Activated CD8-positive, alpha-beta memory T cell treated with anti-CD3 and anti-CD28 coated beads for 48 hours (primary cell): ENCODE measurements at places on chromosomes 2 and 18.

DNA sequence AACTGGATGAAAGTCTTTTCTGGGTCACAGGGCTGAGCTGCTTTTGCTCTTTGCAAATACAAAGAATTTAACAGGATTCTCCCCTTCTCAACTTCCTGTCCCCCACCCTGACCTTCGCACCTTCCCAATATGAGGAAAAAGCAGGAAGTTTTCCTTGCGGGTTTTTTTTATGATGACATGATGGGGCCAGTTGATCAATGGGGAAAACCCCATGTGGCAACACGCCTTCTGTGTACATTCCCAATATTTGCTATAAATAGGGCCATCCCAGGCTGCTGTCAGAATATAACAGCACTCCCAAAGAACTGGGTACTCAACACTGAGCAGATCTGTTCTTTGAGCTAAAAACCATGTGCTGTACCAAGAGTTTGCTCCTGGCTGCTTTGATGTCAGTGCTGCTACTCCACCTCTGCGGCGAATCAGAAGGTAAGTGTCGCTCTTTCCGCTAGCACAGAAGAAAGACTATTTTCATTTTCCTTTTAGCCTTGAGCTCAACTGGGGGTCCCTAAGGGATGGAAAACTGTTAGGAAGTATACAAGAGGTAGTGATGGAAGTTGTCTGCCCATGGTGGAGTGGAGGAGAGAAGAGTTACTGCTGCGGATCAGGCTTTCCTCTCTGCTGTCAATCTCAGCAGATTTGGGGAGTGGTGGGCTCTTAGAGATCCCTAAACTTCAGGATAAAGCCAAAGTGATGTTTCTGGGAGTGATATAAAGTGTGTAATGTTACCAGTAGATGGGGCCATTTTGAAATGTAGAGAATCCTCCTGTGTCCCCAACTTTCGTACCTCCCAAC lies at the start of gene CCL20:
Gene CCL20, plus strand, starts transcription at position 281 of the 792 bp plus-strand sequence. Its CDS starts 70 bp downstream, at position 351.
- no peak for DNase-seq

GRCh38 chr18:3715231-3716080 lies 265.5 kb downstream of the TGIF1 start:
- no peak for DNase-seq

DNA sequence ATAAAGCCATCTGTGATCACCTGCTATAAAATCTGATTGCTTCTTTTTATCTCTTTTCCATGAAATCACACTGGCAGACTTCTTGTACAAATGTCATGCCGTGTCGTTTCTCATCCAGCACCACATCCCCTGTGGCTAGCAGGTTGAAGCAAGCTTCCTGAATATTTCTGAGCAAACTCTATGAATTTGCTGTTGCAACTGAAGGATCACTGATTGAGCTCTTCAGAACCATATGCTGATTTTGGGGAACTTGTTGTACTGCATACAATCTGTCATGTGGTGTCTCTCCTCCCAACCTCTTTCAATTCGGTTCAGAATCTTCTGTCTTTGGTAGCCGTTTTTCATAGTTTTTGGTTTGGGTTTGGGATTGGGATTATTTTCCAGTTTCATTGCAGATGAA lies 57.7 kb upstream of the RBMS1 start:
- DNase-seq, result no peak

DNA sequence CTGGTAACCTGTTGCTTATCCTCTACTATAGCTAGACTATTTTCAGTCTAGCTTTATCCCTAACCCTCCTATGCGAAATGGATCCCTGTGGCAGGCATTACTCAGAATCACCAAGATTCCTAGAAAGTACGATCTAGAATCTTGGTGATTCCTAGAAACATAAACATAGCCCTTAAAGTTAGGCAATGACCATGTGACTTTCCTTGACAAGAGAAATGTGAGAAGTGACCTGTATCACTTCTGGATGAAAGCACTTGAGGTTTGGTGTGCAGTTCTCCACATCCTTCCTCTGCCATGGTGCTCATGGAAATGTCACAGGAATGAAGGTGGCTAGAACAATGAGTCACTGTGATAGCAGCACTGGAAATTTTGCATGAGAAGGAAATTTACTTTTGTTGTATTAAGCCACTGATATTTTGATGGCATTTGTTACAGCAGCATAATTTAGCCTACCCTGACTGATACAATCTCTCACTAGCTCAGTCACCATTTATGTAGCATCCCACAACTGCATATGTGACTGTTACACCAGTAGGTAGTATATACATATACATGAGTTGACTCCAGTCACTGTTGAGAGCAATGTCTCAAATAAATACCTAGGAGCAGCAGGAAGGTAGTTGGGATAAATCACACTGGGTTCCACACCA lies 68.3 kb upstream of the MAPRE2 start:
- DNase-seq, result no peak

GRCh38 chr2:108927936-108928659 lies 60.9 kb downstream of the EDAR start:
- no peak for DNase-seq

DNA sequence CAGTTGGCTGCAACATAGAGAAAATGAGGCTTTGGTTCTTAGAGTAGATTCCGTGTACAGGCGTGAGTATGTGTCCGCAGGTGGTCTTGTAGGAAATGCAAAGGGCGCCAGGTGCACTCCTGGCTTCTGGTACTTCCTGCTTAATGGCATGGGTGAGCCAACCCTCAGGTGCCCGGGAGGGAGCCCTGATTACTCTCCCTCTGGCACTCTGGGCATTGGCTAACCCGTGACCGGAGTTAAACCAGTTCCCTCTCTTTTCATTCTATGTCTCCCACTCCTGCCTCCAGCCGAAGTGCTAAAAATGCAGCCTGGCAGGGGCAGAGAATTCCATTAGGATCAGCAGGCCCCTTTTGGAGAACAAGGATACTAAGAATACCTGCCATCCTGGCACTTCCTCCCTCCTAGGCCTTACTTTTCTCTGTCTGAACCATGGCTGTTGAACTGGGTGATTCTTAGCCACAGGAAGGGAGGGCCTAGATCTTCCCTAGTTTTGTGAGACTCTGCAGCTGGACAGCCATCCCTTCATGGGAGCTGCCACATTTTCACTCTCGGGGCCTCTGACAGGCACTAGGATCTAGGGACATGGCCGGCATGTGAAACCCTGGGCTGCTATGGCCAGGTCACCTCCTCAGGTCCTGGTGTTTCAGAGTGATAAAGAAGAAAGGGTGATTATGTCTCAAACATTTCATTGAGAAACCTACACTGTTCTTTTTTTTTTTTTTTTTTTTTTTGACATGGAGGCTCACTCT lies 6.5 kb downstream of the MERTK start:
- no peak for DNase-seq

- no peak for DNase-seq
Measured at GRCh38 chr2:98484121-98484557, 39.5 kb downstream of the INPP4A start.
